ENCODE measurements at places on chromosomes 5 and 9.

- peak; percentile 71 for DNase-seq
Observed at GRCh38 chr9:134365791-134366222, 39.6 kb downstream of the RXRA start.

DNA sequence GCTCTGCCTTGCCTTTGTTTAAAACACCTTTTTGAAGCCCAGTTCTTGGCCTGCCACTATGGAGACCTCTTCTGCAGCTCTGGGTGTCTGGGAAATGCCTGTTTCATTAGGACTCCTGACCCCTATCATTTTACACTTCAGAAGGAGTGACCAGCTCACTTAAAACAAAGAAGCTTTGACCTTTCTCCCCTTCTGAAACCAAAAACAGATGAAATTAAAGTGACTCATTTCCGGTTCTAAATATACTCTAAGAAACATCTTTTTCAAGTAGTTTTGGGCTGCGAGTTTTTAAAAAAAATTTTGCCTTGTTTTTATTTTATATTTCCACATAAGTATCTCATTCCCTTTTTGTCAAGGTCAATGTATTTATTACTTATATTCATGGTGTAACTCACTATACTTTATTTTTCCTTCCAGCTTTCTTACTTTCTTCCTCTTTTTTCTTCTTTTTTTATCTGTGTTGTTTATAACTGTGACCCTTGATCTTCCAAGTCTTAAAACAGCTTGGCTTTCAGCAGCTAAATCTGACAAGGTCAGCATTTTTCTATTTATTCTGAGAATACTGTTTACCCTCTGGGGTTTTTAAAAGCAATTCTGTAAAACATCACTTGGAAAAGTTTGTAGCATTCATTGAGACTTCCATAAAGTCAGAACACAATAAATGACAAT is 672.9 kb downstream of the NR2F1-AS1 start:
- DNase-seq: no peak

DNA sequence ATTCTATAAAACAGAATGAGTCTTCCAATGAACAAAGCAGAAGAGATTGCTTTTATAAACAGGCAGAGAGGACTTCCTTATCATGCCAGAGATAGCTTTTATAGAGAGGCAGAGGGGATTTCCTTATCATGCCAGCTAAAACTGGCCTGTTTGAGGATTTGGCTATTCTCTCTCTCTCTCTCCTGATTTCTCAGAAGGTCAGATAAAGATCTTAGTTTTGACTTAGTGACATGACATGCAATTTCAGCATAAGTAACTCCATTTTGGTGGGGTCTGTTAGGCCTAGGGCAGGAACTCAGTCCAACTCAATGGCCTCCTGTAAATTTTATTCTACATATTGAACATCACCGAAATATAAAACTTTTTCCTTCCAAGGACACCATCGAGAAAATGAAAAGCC is 31.5 kb upstream of the DENND4C start:
- no peak for DNase-seq

DNA sequence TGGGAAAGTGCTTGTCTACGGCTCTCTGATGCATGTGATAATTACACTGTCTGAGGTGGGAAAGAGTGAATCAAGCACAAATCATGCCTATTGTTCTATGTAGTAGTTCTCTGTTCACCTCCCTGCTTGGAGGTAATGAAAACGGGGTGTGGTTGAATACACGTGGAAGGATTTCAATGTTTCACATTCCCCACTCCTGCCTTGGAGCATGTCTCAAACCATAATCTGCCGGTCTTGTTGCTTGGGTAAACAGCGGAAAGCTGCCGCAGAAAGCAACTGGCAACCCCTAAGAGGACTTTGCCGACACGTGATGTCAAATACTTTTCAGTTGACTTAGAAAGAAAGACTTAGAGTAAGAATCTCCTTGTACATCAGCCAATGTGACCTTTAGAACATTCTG is 63.5 kb upstream of the MOCS2 start:
- no peak for DNase-seq
